A549 treated with CpdA at 1 μM for 4 hours (cell line): ENCODE measurements at places on chromosomes 13 and 19. TPM values are rescaled to one million over a fixed set of nuclear protein-coding genes. Genes with fewer than 3 reads are reported as not detected.

The NAPSA gene
- total RNA-seq = 0.71 to 1.9 TPM (median 1.5 TPM) in 5 replicates

The TRPM4 gene
- 6.8 to 9.9 TPM (median 7.3 TPM) in 5 replicates for total RNA-seq

The CD22 gene
- total RNA-seq = 0.59 to 1.4 TPM (median 0.90 TPM) in 5 replicates

The SULT2B1 gene
- total RNA-seq = 12.3 to 17.8 TPM (median 15.5 TPM) in 5 replicates

The CYP4F2 gene
- total RNA-seq = 0.07 to 0.49 TPM (median 0.21 TPM) in 4 of 5 replicates, not detected in the other

The KLK2 gene
- 0.03 TPM in 1 of 5 replicates, not detected in the others for total RNA-seq

The ALOX5AP gene
- total RNA-seq = 2.3 to 3.3 TPM (median 2.6 TPM) in 5 replicates

The UPF3A gene
- 28.2 to 40.9 TPM (median 31.3 TPM) in 5 replicates for total RNA-seq

The A1BG gene
- 8.0 to 14.5 TPM (median 12.0 TPM) in 5 replicates for total RNA-seq

The S1PR4 gene
- 0.08 to 0.16 TPM (median 0.11 TPM) in 4 of 5 replicates, not detected in the other for total RNA-seq

The APOC1 gene
- 110 to 130 TPM (median 116 TPM) in 5 replicates for total RNA-seq

The ZNF708 gene
- total RNA-seq = 0.84 to 1.4 TPM (median 1.1 TPM) in 5 replicates

The KCNJ14 gene
- total RNA-seq = 1.4 to 2.0 TPM (median 1.6 TPM) in 5 replicates

The CBARP gene
- total RNA-seq = 2.7 to 4.6 TPM (median 4.4 TPM) in 5 replicates

The MYH14 gene
- 4.9 to 6.7 TPM (median 6.3 TPM) in 5 replicates for total RNA-seq

The ACP5 gene
- 0.10 to 0.33 TPM (median 0.24 TPM) in 4 of 5 replicates, not detected in the other for total RNA-seq

The ZNF784 gene
- 5.4 to 6.6 TPM (median 6.3 TPM) in 5 replicates for total RNA-seq

The TSKS gene
- total RNA-seq = not detected in 5 replicates

The PSG2 gene
- total RNA-seq = not detected in 5 replicates

The CDX2 gene
- total RNA-seq = 0.79 to 1.9 TPM (median 1.1 TPM) in 5 replicates

The ZFP14 gene
- total RNA-seq = 2.2 to 2.8 TPM (median 2.4 TPM) in 5 replicates

The ZNF667 gene
- not detected in 5 replicates for total RNA-seq

The RAB8A gene
- 43.1 to 82.8 TPM (median 46.0 TPM) in 5 replicates for total RNA-seq

The DIAPH3 gene
- total RNA-seq = 6.3 to 9.5 TPM (median 8.0 TPM) in 5 replicates

The ZNF541 gene
- total RNA-seq = not detected in 5 replicates

The NUFIP1 gene
- 6.3 to 7.7 TPM (median 6.5 TPM) in 5 replicates for total RNA-seq

The STXBP2 gene
- total RNA-seq = 34.8 to 45.3 TPM (median 40.5 TPM) in 5 replicates

The CACNG7 gene
- 6.8 to 10.8 TPM (median 9.6 TPM) in 5 replicates for total RNA-seq

The PLPPR3 gene
- 2.7 to 5.0 TPM (median 4.1 TPM) in 5 replicates for total RNA-seq

The PEAK3 gene
- total RNA-seq = not detected in 5 replicates

The ADAMTS10 gene
- 12.8 to 20.7 TPM (median 14.9 TPM) in 5 replicates for total RNA-seq

The ATCAY gene
- 0.05 to 0.12 TPM (median 0.11 TPM) in 4 of 5 replicates, not detected in the other for total RNA-seq

The CFD gene
- 8.5 to 21.1 TPM (median 18.0 TPM) in 5 replicates for total RNA-seq

The SKA3 gene
- total RNA-seq = 13.2 to 14.7 TPM (median 14.3 TPM) in 5 replicates

The RFPL4AL1 gene
- total RNA-seq = not detected in 5 replicates

The KPNA3 gene
- 23.9 to 28.0 TPM (median 25.0 TPM) in 5 replicates for total RNA-seq

The ERICH6B gene
- total RNA-seq = not detected in 5 replicates

The PCDH20 gene
- total RNA-seq = not detected in 5 replicates

The C3 gene
- total RNA-seq = 37.2 to 48.7 TPM (median 44.4 TPM) in 5 replicates

The ZNF805 gene
- total RNA-seq = 1.6 to 2.2 TPM (median 1.7 TPM) in 5 replicates

The NEK3 gene
- total RNA-seq = 5.9 to 9.6 TPM (median 7.4 TPM) in 5 replicates

The B3GNT3 gene
- 3.5 to 4.5 TPM (median 3.9 TPM) in 5 replicates for total RNA-seq

The EFNA2 gene
- total RNA-seq = 0.98 to 2.3 TPM (median 1.7 TPM) in 5 replicates

The RNF225 gene
- 0.14 to 0.17 TPM (median 0.15 TPM) in 4 of 5 replicates, not detected in the other for total RNA-seq

The NKPD1 gene
- total RNA-seq = 0.06 to 0.13 TPM (median 0.08 TPM) in 5 replicates

The RNF113B gene
- total RNA-seq = not detected in 5 replicates

The ZNF416 gene
- total RNA-seq = 3.4 to 5.0 TPM (median 4.3 TPM) in 5 replicates

The PGLYRP2 gene
- total RNA-seq = not detected in 5 replicates

The NLRP9 gene
- total RNA-seq = not detected in 5 replicates

The SYNGR4 gene
- total RNA-seq = 2.2 to 4.0 TPM (median 3.3 TPM) in 5 replicates

The KXD1 gene
- total RNA-seq = 74.2 to 107 TPM (median 101 TPM) in 5 replicates

The LHB gene
- not detected in 5 replicates for total RNA-seq

The CEACAM16 gene
- total RNA-seq = 0.08 to 0.23 TPM (median 0.11 TPM) in 3 of 5 replicates, not detected in the others

The FGF22 gene
- total RNA-seq = 0.58 to 1.1 TPM (median 0.88 TPM) in 5 replicates

The MYO1F gene
- total RNA-seq = 0.17 to 0.35 TPM (median 0.24 TPM) in 5 replicates

The IGFL1 gene
- total RNA-seq = 1.3 to 3.6 TPM (median 2.7 TPM) in 5 replicates

The CLEC17A gene
- total RNA-seq = not detected in 5 replicates
